ENCODE measurements at places on chromosomes 4 and X. TPM values are rescaled to one million over a fixed set of nuclear protein-coding genes. Genes with fewer than 3 reads are reported as not detected.

Gene ARFIP1
- polyA plus RNA-seq = 18.8 TPM

DNA sequence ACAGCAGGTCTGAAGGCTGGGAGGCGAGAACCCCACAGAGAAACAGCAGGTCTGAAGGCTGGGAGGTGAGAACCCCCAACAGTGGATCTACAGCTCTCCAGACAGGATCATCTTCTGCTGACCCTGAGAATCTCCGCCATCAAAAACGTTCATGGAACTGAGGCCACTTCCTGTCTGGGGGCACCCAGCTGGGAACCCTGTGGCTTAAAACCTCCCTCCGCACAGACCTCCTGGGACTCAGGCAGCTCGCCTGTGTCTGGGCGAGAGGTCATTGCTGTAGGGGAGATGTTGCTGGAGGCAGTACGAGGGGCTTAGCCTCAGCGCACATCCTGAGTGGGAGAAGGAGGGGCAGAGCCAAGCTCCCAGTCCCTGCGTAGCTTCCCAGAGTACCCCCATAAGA, 15.1 kb upstream of the CLDN24 start:
- no peak for DNase-seq

Gene CFAP47
- not detected for polyA plus RNA-seq

DNA sequence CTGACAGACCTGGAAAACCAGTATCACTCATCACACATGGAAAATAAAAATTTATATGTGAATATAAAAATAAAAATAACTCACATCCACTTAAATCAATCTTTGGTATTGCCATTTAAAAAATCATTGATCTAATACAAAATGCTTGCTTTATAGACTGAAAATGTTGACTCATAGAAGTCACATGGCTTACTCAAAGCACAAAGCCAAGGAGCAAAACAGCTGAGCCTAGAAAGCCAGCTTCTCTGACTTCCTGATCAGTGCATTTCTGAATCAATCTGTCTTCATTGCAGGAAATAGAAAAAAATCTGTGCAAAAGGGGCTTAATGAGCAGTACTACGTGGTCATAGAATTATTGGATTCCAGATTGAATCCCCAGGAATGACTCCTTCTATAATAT, 176.9 kb upstream of the HS3ST1 start:
- DNase-seq = no peak

- no peak for DNase-seq
Observed at GRCh38 chr4:173527103-173527891, 2.7 kb downstream of the HAND2 start.

DNA sequence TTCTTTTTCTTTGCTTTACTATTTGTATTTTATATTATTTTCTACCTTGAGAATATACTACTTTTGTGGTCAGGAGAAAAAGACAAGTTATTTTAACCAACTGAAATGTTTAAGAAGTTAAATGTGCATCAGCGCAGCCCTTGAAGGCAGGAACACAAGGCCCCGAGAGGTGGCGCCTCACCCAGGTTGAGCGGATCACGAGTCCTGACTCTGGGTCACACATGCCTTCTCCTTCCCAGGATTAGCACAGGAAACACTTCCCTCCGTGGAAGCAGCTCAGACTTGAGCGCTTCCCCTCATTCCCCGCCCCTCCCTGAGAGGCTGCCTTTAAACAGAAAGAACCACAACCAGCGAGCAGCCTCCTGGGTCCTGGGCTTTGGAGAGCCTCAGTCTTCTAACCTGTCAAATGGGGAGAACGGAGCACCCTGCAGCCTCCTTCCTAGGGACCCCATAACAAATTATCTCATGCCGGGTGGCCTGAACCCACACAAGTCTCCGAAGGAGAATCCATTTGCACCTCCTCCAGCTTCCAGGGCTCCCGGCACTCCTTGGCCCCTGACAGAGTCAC, 217.6 kb downstream of the AFAP1 start:
- no peak for DNase-seq

DNA sequence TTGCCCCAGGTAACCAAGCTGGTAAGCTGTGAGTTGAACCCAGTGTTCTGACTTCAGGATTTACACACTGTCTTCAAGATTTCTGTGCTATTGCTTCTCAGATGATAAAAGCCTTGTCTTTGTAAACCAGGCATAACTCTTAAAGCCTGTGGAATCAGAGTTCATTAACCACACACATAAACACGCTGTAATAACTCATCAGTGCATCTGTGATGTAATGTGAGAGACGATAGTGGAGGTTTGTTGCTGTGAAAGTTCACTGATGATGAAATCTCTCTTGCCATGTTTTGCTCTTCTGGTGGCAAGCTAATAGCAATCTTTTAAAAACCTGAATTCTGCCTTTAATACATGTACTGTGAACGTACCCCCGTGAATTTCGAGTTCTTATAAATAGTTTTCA, 41.5 kb downstream of the CLCN4 start:
- no peak for DNase-seq

DNA sequence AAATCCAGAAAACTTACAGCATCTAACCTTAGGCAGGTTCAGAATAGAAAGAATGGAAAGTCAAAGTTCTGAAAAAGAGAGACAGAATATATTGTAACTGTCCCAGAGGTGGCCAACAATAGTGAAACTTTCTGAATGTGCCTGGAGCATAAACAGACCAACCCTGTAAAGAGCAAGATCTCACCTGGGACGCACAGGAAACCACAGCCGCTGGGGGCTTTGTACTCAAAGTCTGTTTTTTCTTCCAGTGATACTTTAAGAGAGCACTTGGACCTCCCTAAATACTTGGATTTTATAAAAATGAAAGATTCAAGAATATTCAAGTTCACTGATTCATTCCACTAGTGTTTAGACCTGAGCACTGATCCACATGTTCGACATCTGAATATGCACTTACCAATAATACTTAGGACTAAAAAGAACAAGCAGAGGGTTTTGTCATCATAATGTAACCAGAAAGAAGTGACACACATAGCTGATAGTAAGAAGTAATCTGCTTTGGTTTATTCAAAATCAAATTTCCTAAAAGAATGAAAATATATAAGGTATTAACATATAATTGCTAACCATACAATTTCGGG, 35.3 kb downstream of the ARAP2 start:
- no peak for DNase-seq

- DNase-seq = no peak
Observed at GRCh38 chr4:119797238-119797894, 168.8 kb upstream of the PDE5A start.

DNA sequence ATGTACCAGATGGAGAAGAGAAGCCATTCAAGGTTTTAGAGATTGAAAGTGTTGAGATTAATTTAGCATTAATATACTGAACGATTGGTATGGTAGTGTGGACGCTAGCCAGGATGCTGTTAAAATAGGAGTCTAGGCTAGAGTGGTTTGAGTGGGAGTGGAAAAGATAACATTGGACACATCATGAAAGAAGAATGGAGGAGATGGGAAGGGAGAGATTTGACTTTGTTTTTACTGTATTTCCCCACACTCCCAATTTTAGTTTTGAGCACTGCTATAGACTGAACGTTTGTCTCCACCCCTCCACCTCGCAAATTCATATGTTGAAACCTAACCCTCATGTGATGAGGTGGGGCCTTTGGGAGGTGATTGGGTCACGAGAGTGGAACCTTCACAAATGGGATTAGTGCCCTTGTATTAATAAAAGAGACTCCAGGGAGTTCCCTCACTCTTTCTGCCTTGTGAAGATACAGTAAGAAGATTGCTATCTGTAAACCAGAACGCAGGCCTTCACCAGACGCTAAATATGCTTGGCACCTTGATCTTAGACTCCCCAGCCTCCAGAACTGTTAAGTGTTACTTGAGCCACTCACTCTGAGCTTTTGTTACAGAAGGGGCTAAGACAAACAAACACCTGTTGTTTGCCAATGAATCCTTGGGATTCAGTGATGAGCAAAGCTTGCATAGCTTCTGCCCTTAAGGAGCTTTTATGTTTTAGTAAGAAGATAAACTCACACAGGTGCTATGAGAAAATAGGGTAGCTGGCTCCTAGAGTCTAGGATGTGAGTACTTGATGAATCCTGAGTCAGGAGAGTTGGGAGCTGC, 25.8 kb downstream of the USP9X start:
- DNase-seq = no peak

- no peak for DNase-seq
Observed at GRCh38 chrX:49072712-49073095, 1.1 kb downstream of the PRAF2 start.

Gene TDO2
- polyA plus RNA-seq = not detected

Gene ZNF330
- 31.8 TPM for polyA plus RNA-seq

Gene CDK16
- 122 TPM for polyA plus RNA-seq

DNA sequence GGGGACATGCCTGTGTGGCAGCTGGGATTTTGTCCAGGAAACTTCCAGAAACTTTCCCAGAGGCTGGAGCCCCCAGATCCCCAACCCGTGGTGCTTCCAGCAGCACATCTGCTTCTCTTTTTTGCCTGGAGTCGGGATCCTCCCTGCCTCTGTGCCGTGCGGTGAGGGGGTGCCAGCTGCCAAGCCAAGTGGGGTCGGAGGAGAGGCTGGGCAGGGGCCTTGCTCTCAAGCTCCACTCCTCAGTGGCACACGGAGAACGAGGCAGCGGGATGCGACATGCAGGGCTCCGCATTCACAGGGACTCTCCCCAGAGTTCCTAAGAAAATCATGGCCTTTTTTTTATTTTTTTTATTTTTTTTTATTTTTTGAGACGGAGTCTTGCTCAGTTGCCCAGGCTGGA, 120.7 kb downstream of the PSAPL1 start:
- no peak for DNase-seq

DNA sequence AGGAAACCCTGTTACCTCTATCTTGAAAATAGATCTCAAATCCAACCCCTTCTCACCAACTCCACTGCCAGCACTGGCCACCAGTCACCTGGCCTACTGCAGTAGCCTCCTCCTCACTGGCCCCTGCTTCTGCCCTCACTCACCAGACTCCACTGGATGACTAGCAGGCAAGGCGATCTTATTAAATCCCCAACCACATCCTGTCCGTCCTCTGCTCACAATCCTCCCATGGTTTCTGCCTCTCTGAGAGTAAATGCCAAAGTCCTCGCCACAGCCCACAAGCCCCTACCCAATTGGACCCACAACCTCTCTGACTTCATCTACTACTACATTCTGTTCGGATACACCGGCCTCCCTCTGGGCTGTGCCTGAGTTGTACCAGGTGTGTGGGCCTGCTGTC, 5.4 kb upstream of the PIM2 start:
- DNase-seq = no peak

DNA sequence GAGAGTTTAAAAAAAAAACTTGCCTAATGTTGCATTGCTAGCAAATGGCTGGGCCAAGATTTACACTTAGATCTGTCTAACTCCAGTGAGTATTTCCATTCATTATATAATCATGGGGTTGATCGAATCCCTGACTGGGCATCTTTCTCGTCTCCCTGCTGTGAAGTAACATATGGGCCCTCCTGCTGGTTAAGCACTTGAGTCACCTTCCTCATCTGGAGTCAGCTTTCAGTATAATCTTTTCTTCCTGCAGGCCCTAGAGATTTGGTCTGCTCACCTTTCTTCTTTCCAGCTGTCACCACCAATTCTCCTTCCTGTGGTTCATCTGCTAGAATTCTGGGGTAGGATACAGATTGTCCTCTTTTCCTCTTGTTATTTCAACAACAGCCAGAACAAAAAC, 41.6 kb downstream of the TIGD2 start:
- DNase-seq = no peak

- no peak for DNase-seq
Observed at GRCh38 chr4:123488916-123489315, 92.3 kb downstream of the SPRY1 start.

Gene MAGEE1
- 2.8 TPM for polyA plus RNA-seq

- no peak for DNase-seq
Observed at GRCh38 chr4:16745009-16745635, 153.3 kb downstream of the LDB2 start.

- no peak for DNase-seq
Observed at GRCh38 chrX:68842351-68842750, 13.5 kb downstream of the EFNB1 start.

- no peak for DNase-seq
Observed at GRCh38 chrX:73448379-73448778, 1.5 kb downstream of the CDX4 start.

DNA sequence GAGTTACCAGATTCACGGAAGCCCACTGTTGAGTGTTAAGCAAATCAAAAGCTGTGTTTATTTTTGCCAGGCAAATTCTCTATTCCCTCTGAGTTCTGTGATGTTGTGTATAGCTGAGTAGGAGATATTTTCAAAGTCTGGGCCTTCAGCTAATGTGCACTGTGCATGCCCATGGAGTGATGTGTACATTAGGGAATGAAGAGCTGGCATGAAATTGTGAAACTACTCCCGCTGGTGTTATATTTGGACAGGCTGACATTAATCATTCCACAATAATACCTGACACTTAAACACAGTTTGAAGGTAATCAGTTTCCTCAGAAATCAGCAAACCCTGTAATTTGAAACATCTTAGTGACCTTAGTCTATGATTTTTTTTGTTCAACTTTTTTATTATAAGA, 88.1 kb upstream of the MBNL3 start:
- DNase-seq = no peak

GRCh38 chrX:670645-671044, 40.1 kb downstream of the SHOX start:
- DNase-seq = no peak

GRCh38 chr4:4888695-4889094, 29.2 kb downstream of the MSX1 start:
- no peak for DNase-seq

DNA sequence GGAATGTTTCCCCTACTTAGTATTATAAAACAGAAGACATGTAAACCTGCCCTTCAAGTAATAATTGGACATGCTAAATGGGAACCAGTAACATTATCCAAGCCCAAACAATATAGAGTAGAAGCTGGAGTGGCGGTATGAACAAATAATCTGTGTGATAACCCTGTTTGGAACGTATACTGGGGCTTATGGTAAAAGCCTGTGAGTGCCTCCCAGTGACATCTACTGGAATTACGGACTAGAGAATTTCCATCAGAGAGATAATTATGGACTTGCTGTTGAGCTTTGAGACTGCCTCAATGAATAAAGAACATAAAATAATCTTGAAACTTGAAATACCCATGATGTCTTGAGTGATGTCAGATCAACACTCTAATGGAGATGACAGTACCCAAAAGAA, 406.3 kb upstream of the GRIA3 start:
- DNase-seq = no peak

GRCh38 chr4:102537269-102537668, 36.1 kb downstream of the NFKB1 start:
- no peak for DNase-seq

Gene TACR3
- polyA plus RNA-seq = 8.1 TPM

Gene MAGEA11
- polyA plus RNA-seq = not detected

Gene POU3F4
- polyA plus RNA-seq = not detected

Measured in hindlimb muscle (tissue), 1 donor.